ENCODE measurements at places on chromosomes 7 and 10.

GRCh38 chr10:125232841-125233240, 72.5 kb upstream of the CTBP2 start:
- DNase-seq: no peak

- no peak for DNase-seq
Observed at GRCh38 chr10:58840840-58841435, 328.3 kb downstream of the BICC1 start.

DNA sequence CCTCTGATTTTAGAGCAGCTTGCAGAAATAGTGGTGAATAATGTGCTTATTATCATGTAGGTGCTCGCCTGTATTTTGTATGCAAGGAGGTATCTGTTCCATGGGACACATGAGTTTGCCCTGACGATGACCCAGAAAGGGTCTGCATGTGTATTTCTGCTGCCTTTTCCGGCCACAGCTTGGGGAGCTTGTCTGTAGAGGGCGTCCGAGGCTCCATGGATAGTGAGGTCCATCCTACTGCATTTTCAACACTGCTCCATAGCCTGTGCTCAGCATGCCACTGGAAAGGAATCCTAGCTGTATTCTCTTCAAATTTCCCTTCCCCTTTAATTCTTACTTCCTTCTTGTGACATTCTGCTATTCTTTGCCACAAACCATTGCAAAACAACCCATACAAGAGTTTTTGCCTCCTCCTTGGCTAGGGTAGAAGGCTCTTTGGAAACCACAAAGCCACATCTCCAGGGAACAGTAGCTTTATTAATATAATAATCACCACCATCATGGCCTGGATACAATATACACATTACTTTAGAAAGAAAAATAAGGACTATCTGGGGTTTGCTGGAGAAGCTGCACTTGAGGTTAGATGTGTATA, 127.7 kb downstream of the DYNC1I1 start:
- no peak for DNase-seq

GRCh38 chr10:43944381-43945093, 295.9 kb upstream of the ZNF32 start:
- no peak for DNase-seq

GRCh38 chr7:93463764-93464163, 110.8 kb downstream of the CALCR start:
- DNase-seq: no peak

- DNase-seq: no peak
Observed at GRCh38 chr10:132753596-132753995, 32.4 kb downstream of the NKX6-2 start.

DNA sequence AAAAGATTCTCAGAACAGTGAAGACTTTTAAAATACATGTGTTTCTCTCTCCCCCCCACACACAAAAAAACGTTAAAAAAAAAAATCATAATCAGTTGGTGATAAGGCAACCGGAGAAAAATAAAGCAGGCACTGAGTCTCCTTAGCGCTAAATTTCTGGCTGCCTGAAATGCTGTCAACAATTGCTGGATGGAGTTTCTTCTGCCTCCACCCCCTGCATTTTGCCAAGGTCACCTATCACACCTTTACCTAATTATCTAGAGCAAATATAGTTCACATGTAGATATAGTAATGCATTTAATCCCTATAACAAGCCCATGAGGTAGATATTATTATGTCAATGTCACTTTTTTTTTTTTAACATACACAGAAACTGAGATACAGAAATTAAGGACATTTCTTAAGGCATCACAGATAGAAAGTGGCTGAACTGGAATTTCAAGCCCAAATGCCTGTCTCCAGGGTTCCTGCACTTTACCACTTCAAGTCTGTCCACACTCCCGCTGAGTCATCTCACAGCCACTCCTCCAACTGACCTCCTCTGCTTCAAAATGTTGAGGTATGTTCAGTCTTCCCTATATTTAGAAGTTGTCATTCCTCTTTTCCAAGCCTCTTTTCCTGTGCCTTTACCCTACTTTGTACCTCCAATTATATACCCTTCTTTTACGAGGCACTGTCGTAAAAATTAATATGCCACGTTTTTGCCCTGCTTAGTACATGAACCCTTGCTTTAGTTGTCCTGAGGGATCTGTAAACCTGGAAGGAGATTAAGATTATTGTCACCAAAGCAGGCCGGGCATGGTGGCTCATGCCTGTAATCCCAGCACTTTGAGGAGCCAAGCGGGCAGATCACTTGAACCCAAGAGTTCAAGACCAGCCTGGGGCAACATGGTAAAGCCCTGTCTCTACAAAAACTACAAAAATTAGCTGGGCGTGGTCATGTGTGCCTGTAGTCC, 72.8 kb upstream of the MPP7 start:
- no peak for DNase-seq
